ENCODE measurements at places on chromosomes 2 and 18.

- no peak for DNase-seq
Observed at GRCh38 chr2:160050147-160050546, 12.3 kb downstream of the PLA2R1 start.

GRCh38 chr18:64402636-64403035, 253.7 kb upstream of the LINC00305 start:
- DNase-seq, result no peak

GRCh38 chr2:206127656-206128055, 31.6 kb downstream of the NDUFS1 start:
- DNase-seq, result no peak

GRCh38 chr2:200321780-200322534, 15.5 kb downstream of the SPATS2L start:
- no peak for DNase-seq

- no peak for DNase-seq
Observed at GRCh38 chr2:197939787-197940186, 135.4 kb downstream of the PLCL1 start.

GRCh38 chr2:20397811-20398447, 47.3 kb upstream of the PUM2 start:
- DNase-seq, result no peak

- no peak for DNase-seq
Observed at GRCh38 chr2:164205347-164205746, 415.9 kb downstream of the GRB14 start.

GRCh38 chr2:172582656-172583055, 26.8 kb downstream of the PDK1 start:
- no peak for DNase-seq

DNA sequence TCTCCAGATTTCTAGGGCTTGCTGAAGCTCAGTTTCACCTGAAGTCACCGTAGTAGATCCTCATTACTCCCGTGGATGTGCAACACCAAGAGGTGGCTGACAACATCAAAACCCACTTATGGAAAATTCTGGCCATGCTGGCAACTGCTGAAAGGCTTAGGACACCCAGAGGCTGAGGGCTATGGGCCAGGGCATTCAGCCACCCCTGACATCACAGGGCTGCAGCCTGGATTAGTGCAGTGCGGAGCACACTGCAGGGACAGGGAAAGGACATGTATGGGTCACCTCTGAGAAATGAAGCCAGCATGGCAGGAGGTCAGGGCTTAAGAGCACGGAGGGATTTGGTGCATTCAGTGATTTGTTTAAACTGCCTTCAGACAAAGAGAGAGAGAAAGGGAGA, 300.6 kb downstream of the TDRD15 start:
- no peak for DNase-seq

All from glomerular endothelial cell (primary cell).